ENCODE measurements at places on chromosomes 16 and 17.

- DNase-seq, result no peak
Measured at GRCh38 chr16:49822649-49823370, 33.1 kb downstream of the ZNF423 start.

DNA sequence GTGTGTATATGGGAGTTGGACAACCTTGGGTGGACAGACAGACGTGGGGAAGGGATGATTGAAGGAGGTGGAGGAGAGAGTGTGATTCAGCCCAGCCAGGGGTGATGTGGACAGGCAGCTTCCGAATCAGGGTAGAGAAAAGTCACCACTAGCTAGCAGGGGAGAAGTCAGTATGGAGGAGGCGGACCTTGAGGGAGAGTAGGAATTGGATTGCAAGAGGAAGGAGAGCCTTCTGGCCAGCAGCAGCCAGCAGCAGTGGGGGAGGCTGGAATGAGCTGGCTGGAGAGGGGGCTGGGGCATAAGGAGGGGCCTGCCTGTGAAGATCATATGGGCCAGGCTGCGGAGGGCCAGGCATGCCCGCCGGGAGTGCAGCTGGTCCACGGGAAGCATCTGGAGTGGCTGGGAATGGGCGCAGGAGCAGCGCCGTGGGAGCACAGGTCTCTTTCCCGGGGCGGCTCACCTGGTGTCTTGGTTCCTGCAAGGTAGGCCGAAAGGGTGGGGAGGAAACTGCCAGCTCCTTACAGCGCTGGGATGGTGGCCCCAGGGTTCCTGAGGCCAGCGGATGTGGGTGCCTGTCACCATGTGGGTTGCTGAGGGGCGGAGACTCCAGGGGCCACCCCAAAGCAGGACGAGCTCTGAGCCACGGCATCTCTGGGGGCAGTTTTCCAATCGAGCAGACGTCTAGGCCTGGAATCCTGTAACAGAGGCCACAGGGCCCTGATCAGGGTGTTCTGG, 235.3 kb downstream of the SEC14L1 start:
- peak; percentile 59 for DNase-seq

DNA sequence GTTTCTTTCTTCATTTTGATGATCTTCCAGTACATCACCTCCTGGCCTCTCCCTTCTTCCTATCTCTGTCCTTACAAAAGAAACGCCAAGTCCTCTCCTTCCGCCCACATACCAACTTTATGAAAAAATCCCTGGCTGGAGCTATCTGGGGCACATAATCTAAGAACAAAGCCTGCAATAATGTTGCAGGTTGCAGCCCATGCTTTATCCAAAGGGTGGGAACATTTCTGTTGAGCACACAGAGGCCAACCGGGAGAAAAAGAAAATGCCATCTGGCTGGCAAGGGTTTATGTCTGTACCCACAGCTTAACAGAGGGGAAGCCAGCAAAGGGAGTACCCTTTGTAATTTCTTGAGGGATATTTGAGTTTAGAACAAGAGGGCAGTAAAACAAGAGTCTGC, 409.6 kb downstream of the SOX9 start:
- no peak for DNase-seq

- DNase-seq, result no peak
Measured at GRCh38 chr16:73179705-73180331, 131.9 kb upstream of the ZFHX3 start.

GRCh38 chr17:1414001-1414574, 14.1 kb upstream of the YWHAE start:
- no peak for DNase-seq

- no peak for DNase-seq
Measured at GRCh38 chr17:37447641-37448040, 41.0 kb downstream of the TADA2A start.

- peak; percentile 87 for DNase-seq
Measured at GRCh38 chr17:50117202-50118051, 12.5 kb downstream of the SAMD14 start.

GRCh38 chr16:82882226-82882625, 255.5 kb downstream of the CDH13 start:
- no peak for DNase-seq

DNA sequence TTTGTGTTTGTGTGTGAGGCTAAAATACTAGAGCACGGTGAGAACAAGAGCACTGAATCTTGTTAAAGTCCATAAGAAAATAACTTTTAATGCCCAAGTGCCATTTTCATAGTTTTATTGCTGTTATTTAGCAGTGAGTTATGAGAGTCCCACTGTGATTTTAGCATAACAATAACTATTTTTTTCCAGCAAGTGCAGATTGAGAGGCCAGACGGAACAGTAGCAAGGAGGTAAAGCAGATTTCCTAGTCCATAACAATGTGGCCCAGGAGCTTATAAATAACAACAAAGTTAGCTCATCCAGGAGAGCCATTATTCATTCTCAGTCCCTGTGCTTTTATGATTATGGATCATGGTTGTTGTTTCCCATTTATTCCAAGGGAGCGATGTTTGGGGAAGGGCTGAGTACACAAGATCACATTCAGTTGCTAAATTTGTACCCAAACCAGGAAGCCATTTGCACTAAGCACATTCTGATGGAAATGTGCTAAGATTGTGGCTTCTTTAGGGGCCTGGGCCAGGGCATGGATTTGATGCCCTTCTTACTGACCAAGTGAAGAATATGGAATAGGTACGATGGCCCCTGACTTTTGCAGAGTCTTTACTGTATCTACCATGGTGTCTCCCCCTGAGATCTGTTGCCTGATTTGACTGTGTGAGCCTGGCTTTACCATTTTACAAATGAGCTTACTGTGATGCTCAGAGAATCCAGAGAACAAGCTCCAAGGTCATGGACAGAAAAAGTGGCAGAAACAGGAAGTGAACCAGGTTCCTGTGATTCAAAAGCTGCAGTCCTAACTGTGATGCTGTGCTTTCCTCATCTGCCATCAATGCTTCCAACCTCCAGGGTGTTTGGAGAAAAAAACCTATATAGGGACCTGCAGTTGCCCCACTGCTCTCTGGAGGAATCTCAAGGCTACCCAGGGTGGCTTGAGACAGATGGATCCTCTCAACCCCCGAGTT, 204.7 kb upstream of the HSBP1 start:
- no peak for DNase-seq

GRCh38 chr17:82055965-82056728, 4.4 kb downstream of the GPS1 start:
- no peak for DNase-seq

GRCh38 chr17:50649042-50649908, 14.6 kb downstream of the ABCC3 start:
- no peak for DNase-seq

All from glutamatergic neuron (in vitro differentiated cells).